ENCODE measurements at places on chromosomes 11 and 22.

- peak; percentile 79 for DNase-seq
These were observed 64.5 kb downstream of the AMBRA1 start for GRCh38 chr11:46529095-46529905.

DNA sequence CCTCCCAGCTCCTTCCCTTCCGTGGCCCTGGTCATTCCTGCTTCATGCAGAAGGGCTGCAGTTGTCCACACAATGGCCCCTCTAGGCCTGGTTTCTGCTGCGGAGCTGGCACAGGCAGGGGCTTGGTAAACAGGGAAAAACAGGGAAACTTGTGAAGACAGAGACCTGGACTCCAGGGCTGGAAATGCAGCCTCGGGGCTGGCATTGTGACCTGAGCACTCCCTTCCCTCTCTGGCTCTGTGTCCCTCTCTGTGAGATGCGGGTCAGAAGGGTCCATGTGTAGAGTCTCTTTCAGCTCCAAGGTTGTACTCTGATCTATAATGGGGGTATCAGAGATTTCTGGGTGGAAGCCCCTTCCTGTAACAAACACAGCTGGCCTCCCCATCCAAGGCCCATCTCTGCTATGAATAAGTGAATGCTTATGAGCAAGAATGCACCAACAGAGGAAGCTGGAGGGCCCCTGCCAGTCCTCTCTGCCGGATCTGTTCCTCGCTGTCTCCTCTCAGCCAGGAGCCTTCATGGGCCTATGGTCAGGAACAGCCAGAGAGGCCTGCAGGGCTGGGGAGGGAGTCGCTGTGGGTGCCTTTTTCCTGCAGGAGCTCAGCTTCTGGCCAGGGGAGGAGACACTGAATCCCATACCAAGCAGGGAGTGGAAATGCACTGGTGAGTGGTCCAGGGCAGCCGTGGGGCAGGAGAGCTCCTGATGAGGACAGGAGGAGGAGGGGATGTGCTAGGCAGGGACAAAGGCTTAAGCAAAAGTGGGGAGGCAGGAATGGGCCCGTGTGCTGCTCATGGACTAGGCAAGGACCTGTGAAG is 6.7 kb upstream of the DERL3 start:
- no peak for DNase-seq

- DNase-seq: no peak
These were observed 827 bp upstream of the MUC2 start for GRCh38 chr11:1073851-1074243.

- DNase-seq: peak; percentile 39
These were observed 7.9 kb downstream of the GRAP2 start for GRCh38 chr22:39908737-39909136.

- no peak for DNase-seq
These were observed 269.9 kb upstream of the SORL1-AS1 start for GRCh38 chr11:121722431-121723245.

GRCh38 chr22:25930788-25931310 is 188.9 kb downstream of the MYO18B start:
- DNase-seq: no peak

DNA sequence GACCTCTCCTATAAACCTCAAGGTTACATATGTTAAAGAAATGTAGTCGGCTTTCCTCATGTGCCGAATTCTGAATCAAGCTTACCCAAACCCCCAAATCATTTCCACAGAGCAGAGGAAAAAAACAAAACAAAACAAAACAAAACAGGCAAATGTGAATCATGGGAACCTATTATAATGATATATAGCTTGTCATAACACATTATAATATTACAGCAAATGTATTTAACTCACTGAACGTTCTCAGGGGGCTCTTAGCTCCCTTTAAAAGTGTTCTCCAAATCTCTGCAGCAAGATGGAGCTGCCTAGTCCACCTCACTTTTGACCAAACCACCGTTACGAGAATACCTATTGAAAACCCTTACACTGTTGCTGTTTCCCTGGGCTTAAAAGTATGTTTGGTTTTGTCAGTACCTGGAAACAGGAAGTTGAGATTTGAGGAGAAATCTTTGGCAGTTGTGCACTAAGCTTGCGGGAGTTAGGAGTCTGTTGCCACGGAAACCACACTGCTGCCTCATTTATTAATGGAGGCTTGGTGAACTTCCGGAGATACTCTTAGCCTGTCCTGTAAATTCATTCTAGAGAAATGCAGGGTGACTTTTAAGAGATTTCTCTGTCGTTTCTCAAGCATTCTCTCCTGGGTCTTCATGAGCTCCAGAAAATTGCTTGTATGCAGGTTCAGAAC is 167.0 kb upstream of the RASSF10 start:
- no peak for DNase-seq

DNA sequence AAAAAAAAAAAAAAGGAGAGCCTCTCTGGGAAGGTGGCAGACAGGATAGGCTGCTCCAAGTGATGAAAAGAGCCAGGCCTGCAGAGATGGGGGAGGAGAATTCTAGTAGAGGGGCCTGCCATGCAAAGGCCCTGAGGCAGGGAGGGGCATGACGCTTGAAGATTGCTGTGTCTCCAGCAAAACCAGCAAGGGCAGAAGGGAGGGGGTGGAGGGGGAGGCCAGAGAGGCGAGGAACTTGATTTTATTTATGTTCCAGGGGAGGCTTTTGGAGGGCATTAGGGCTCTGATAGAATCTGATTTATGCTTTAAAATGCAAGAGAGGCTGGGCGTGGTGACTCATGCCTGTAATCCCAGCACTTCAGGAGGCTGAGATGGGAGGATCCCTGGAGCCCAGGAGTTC is 16.7 kb upstream of the PACSIN2 start:
- DNase-seq: no peak

GRCh38 chr11:57275582-57275981 is 38.5 kb upstream of the APLNR start:
- no peak for DNase-seq

DNA sequence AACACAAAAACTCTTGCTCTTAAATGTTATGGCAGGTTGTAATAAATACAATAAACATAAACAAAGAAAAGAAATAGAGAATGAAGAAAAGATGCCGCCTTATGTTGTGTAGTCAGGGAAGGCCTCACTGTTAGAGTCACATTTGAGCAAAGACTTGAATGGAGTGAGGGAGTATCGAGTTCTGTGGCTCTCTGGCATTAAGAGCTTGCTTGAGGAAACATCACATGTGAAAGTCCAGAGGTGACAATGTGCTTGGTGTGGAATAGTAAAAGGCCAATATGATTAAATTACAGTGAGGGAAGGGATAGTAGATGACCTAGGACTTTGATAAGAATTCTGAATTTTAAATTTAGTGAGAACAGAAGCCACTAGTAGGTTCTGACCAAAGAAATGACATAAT is 139.4 kb downstream of the ATG16L2 start:
- no peak for DNase-seq

GRCh38 chr22:42960531-42961399 is 54.2 kb downstream of the PACSIN2 start:
- no peak for DNase-seq

DNA sequence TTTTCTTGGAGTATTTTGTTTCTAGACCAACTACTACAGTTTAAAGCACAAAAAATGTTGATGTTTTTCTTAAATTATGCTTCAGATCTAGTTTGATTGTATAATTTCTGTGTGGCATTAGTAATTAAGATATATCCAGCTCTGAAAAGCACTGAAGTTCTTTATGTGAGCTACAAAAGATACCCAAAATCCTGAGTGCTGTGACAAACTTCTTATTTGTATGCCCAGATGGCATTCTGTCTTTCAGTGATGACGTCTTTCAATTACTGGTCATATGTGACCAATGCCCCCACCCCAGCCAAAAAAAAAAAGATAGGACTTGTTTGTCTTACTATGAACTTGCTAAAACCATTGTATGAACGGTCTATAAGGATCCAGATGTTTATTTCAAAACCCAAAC is 51.3 kb downstream of the BIRC2 start:
- DNase-seq: no peak

- no peak for DNase-seq
These were observed 9.5 kb downstream of the EMID1 start for GRCh38 chr22:29215012-29215860.

- DNase-seq: no peak
These were observed 38.1 kb upstream of the SYT7 start for GRCh38 chr11:61618978-61619377.

GRCh38 chr11:66126808-66127555 is 56.9 kb downstream of the PACS1 start:
- DNase-seq: peak; percentile 70

DNA sequence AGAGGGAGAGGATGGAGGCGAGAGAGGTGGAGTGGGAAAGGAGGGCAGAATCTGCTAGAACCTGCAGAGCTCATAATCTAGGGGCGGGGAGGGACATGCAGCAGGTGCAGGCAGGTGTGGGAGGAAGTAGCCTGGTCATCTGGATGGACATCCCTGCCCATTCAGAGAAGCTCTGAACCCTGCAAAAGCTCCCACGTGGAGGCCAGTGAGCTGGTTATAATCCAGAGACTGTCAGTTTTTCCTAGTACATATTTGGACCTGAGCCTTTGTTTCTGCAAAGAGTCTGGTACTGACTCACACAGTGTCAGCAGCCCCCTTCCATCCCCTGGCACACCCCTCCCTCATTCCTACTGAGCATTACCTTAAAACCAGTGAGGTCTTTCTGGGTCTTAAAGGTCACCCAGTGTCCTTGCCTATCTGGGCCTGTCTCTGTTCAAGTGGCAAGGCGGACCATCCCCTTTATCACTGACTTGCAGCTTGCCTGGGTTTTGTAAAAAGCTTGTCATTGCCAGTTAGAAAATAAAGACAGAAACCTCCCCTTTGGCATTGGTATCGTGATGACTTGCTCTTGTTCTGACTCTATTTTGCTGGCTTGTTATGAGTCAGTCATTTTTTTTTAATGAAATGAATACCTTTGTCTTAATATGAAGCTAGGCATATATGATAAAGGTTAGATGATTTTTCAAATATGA is 26.1 kb downstream of the PTPRJ start:
- peak; percentile 47 for DNase-seq

GRCh38 chr11:11505190-11505589 is 116.6 kb downstream of the GALNT18 start:
- no peak for DNase-seq

DNA sequence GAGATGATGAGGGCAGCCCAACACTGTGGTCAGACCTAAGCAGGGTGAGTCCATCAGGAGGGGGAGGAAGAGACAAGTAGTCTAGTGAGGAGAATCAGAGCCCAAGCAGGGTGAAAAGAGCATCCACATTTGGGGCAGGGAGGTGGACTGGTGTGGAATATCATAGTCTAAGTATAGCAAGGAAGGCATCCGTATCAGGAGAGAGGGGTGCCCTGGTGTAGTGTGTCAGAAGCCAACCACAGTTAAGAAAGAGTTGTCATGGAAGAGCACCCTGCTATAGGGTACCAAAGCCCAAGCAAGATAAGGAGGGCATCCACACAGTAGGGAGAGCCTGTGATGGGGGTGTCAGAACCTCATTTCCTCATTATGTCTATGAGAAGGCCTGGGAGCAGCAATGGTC is 45.3 kb downstream of the PAK1 start:
- no peak for DNase-seq

Measured in activated CD4-positive, alpha-beta T cell treated with anti-CD3 and anti-CD28 coated beads, Interleukin-2, amount 10 ng/mL, durations not matched to agents 7 days and 5 days (primary cell).